CD4-positive, alpha-beta T cell treated with Interleukin-21 for 1 hour (primary cell): ENCODE measurements at places on chromosomes 3 and 15.

GRCh38 chr3:113573728-113574127 lies 41.4 kb downstream of the SIDT1 start:
- no peak for DNase-seq

- DNase-seq = no peak
These were observed 25.2 kb upstream of the CCK start for GRCh38 chr3:42290966-42291714.

- DNase-seq = no peak
These were observed 740 bp upstream of the OXSR1 start for GRCh38 chr3:38164643-38164951.

- no peak for DNase-seq
These were observed at the start of gene UCN2 for GRCh38 chr3:48563382-48563918. Gene UCN2, minus strand, starts transcription at chr3:48563781. Its CDS starts 657 bp downstream, at chr3:48563124.

DNA sequence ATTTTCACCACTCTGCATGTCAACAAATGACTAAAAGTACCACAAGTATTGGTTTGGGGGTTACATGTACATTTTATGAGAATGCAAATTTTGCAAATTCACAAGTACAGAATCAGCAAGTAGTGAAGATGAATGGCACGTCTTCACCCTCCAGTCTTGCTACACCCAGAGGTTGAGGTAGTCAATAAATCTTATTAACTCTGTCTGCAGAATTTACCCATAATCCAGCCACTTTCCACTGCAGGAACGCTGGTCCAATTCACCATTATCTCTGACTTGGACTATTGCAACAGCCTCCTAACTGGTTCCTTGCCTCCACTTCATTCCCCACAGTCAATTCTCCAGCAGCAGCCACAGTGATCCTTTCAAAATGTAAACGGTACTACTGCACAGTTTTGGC lies 10.6 kb downstream of the PSMA4 start:
- no peak for DNase-seq

DNA sequence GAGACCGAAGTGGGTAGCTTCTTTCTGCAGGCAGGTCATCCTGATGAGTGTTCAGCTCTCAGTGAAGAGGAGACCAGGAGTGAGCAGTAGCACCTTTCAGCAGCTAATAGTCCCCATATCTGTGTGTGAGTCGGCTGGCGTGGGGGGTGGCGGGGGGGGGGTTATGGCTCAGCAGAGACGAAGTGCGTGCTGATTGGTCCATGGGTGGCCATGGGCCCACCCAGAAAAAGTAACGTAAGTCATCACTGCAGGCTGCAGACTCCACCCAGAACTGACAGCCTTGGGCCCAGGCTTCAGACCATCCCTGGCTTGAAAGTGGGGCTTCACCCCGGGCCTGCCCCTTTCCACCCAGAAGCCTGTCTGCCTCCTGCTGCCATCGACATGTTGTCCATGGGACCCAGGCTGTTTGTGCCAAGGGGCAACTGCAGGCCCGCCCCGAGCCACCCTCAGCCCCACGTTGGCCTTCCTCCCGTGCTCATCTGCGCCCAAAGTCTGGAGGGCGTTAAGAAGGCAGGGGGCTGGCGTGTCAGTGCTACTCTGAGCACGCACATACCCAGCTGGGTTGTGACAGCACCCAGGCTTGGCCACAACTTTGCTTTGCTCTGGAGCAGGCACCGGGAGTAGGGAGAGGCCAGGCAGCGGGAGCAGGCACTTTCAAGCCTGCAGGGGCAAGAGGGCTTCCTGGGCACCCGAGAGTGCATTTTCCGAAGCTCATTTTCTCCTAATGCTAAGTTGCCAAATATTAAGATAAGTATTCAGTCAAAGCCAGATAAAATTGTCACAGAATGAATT lies 511.7 kb upstream of the CDIN1 start:
- no peak for DNase-seq

GRCh38 chr15:31268108-31268501 lies 58.5 kb upstream of the KLF13 start:
- DNase-seq = no peak
